Fibroblast of skin of back (primary cell): ENCODE measurements at places on chromosomes 5 and 9.

GRCh38 chr9:110130211-110130610, 77.7 kb downstream of the C9orf152 start:
- DNase-seq = no peak

DNA sequence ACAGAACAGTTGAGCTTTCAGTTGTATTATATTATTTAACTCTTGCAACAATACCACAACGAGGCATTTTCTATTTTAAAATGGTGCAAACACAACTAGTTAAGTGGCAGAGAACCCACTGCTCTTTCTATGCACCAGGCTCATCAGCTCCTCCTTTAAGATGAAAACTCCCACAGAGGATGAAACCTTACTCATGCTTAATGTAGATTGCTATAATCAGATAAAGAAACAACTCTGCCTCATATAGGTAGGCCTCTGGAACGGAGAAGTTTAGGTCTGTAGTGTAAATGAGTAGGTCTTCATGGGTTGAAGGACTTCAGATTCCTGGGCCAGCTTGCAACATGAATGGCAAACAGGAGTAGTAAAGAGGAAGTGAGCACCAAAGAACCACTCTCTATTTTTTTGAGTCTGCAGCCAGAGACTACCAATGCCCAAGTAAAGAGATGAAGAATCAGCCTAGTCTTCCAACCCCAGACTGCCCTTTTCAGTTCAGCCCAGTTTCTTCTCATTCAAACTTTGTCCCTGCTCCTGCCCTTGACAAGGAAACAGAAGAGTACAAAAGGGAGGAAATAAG, 33.9 kb downstream of the HACD4 start:
- no peak for DNase-seq

GRCh38 chr9:90016272-90016671, 411.5 kb downstream of the GADD45G start:
- no peak for DNase-seq

DNA sequence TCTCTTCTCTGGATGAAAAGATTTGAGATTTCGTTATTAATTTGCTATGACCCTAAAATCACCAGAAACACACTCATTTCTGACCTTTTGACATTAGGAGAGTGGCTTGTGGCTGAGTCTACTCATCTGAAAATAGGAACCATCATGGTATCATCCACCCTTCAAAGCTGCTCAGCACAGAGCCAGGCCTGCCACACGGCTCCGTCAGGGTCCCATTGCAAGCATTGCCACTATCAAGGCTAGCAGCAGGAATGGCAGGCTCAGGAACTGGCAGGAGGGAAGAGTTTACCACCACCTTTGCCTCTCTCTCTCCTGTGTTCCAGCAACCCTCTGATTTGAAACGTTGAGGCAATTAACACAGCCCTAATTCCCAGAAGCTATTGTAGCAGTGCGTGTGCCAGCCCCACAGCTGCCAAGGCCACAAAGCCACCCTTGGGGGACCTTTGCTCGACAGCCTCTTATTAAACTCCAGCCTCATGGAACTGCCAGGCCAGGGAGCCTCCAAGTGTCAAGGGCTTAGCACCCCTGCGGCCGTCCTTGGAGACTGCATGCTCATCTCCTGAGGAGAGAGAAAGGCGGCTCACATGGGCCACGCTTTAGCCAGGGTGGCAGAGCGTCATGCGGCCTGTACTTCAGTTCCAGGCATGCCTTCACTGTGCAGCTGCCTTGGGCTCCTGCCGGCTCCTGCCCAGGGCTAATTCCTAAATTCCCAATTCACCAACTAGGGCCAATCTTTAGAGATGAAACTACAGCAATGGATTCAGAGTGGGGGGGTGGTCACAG, 145.9 kb downstream of the ROR2 start:
- DNase-seq = no peak

GRCh38 chr5:17634160-17634559, at the start of gene TAF11L14:
TAF11L14 (plus strand) TSS chr5:17634460.
- DNase-seq = no peak

GRCh38 chr9:2473681-2474080, 147.9 kb upstream of the VLDLR start:
- DNase-seq = no peak

DNA sequence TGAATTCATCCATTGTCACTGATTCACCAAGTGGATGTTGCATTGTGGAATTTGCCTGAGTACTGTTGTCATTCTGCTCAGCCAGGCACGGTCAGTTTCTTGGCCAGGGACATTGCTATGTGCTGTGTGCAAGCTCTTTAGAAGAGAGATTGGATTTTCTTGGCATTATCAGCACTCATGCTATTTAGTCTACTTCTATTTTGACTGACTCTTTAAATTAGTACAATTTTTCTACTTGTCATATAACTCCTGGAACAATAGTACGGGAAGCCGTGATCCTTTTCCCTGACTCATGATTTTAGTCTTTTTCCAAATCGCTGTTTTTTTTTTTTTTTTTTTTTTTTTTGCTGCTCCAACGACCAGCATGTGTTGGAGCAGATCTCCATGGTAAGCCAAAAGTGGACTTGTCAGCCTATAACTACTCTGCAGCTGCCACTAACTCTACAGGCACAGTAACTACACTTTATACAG, 129.7 kb downstream of the CDC42SE2 start:
- no peak for DNase-seq

DNA sequence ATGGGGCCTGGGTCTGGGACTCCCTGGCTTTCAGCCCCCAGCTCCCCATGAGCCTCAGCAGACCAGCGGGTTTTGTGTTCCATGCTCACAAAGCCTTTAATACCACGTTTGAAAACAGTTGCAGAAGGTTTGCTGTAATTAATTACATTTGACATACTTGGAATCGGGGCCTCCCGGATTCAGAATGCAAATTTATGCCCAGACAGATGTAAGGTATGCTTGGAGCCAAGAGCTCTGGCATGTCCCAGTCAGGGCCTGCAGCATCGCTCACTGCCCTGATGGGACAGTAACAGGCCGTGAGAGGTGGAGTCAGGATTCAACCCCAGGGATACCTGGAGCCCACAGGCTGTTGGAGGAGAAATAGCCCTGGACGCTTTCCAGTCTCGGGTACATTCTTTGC, 12.2 kb downstream of the ZNF618 start:
- no peak for DNase-seq

- peak; percentile 95 for DNase-seq
Observed at GRCh38 chr9:115204904-115205453, 87.0 kb upstream of the TNC start.

DNA sequence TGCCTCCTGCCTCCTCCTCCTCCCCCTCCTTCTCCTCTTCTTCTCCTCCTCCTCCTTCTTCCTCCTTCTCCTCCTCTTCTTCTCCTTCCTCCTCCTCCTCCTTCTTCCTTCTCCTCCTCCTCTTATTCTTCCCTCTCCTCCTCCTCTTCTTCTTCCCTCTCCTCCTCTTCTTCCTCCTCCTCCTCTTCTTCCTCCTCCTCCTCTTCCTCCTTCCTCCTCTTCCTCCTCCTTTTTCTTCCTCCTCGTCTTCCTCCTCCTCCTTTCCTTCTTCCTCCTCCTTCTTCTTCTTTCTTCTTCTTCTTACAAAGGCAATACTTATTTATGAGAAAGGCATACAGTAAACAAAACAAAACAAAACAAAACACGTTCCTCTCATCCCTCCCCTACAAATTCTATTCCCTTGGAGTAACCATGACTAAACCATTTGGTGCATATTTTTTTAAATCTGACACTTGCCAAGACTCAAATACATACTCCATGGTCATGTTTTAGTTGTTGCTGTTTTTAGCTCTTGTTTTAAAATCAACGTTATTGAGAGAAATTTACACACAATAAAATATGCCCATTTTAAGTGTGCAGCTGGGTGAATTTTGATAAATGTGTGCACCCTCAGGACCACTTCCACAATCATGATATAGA, 135.6 kb downstream of the FOXD1 start:
- peak; percentile 74 for DNase-seq

DNA sequence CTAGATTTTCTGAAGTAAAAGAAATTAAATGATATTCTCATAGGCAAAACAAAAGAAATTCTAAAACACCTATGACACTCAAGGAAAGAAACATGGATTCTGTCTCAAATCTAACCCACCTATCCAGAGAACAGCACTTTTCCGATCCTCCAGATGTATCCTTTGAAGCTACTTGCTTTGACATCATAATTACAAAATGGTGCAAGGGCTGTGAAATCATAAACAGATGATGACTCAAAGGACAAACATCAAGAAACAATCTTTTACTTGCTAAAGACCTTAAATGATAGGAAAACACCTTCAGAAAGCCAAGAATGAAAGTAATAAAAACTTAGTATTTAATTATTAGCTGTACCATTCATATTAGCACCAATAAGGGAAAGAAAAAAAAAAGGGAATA, 202.6 kb downstream of the DENND1A start:
- no peak for DNase-seq

DNA sequence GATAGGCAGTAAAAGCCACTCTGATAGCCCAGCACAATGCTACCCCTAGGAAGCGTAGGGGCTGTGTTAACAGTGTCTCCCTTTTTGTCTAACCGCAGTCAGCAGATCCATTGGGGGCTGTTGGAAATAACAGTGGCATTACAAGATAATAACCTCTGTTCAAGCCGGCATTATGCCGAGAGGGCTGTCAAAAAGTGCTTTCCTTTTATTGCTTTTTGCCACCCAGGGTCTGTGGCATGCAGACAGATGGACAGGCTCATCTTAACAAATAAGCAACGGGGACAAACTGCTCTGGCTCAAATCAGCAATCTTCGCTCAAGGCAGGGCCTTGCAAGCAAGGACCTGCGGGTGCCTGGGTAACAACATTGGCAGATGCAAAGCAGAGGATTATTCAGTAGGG, 123.3 kb downstream of the TLR4 start:
- DNase-seq = no peak

DNA sequence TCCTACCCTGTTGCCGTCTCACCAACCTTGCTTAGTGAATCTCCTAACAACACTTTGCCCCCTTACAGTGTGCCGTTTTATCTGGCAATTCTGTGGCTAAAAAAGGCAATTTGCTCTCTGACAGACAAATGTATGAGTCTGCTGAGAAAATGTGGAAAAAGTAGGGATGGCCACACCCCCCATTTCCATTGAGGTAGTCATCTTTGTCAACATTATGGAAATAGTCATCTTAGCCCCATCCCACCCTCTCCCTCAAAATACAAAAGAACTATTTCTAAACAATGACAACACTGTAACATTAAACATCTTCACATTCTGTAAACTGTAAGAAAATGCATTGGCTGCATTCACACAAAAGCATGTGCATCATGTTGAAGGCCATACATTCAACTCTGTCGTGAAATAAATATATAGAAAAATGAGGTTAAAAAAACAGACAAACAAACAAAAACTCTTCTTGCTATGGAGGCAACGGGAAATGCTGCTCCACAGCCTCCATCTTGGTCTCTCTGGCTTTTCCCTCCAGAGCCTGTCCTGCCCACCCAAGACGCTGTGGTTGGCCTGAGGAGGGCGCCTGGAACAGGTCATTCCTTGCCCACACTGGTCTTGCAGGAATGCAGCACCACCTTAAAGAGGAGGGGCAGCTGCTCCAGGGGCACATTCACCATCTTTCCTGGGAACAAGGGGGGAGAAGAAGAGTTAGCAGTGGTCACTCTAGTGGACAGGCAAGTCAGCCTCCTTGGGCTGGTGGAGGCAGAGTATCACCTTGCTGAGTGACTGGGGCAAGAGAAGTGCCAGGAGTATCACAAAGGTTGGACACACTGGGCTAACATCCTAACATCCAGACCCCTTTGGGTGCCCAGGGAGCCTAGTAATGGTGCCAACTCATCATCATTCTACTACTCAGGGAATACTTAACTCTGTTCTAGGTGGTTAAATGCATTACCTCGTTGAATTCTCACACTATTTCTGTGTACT, 15.2 kb upstream of the NR5A1 start:
- no peak for DNase-seq

DNA sequence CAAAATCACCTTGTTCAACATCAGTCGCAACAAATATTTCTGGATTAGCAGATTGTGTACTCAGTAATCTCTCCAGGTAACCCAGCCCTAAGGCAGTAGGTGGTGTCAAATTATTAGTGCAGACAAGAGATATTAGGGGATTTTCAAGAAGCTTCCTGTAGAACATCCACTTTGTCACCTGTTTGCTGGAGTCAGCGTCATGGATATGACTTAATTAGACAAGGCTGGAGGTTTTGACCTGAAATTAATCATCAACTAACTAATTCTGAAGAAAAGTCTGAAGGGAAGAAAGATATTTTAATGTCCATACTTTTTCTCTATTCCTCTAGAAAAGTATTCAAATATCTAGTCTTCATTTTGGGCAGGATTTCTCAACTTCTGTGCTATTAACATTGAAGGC, 91.4 kb upstream of the CCDC112 start:
- no peak for DNase-seq
